ENCODE measurements at places on chromosomes 16 and 17. TPM values are rescaled to one million over a fixed set of nuclear protein-coding genes. Genes with fewer than 3 reads are reported as not detected.

Gene SRL
- total RNA-seq, result not detected

Gene AURKB
- 72.3 TPM for total RNA-seq

Gene IRX5
- not detected for total RNA-seq

Gene NXPH3
- total RNA-seq, result 0.26 TPM

Gene PLA2G10
- 0.22 TPM for total RNA-seq

Gene CD19
- not detected for total RNA-seq

Gene KAT2A
- not detected for total RNA-seq

Gene TEX19
- total RNA-seq, result 1.2 TPM

Gene SLC9A5
- 1.1 TPM for total RNA-seq

Gene TM4SF5
- total RNA-seq, result not detected

Gene SMIM36
- not detected for total RNA-seq

Gene SERPINF2
- 2.2 TPM for total RNA-seq

GRCh38 chr16:11347831-11348230 is 2.6 kb downstream of the RMI2 start:
- no peaks in the 10 kb centered on the region for H3K27me3 ChIP-seq
- peak; percentile 53 for DNase-seq
- H3K4me3 ChIP-seq, result no peak overlapping the region
- H3K36me3 ChIP-seq, result no peaks in the 10 kb centered on the region
- peak overlapping the region; percentile 99 for H3K27ac ChIP-seq

DNA sequence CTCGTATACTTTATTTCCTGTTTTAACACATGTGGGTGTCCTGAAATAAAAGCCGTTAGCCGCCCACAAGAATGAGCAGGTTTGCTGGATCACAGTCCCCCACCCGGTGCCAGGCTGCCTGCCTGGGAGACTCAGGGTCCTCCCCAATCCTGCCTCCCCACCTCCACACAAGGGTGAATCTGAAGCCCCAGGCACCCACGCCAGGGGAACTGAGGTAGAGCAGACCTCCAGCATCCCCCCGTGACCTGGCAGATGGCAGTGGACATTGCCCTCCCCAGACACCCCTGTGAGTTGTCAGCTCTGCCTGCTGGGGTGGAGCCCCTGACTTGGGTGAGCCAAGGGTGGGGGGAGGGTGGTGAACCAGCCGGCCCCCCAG is 114.8 kb downstream of the METRNL start:
- H3K4me3 ChIP-seq, result no peak overlapping the region
- DNase-seq, result no peak
- H3K27ac ChIP-seq, result no peak overlapping the region
- no peaks in the 10 kb centered on the region for H3K36me3 ChIP-seq
- no peaks in the 10 kb centered on the region for H3K27me3 ChIP-seq

DNA sequence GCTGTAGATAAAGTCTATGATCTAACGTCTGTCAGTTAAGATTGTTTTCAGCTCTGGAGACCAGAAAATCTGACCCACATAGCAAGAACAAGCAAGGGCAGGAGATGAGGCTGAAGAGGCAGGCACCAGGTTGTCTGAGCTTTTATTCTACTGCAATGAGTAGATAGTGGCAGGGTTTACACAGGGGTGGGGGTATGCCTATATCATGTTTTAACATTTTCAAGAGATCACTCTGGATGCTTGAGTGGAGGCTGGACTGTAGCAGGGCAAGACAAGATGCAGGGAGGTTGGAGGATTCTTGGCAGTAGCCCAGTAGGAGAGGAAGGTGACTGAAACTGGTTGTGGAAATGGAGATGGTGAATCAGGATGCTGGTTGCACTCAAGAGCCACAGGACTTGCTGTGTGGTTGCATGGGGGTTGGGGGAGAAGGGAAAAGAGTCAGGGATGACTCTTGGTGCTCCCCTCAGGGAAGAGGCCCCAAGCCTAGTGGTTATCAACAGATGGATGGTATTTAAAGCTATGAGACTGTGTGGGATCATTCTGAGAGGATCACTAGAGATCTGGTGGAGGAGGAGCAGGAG is 143.1 kb upstream of the KCNJ18 start:
- peaks cover 5% of the 10 kb centered on the region for H3K36me3 ChIP-seq
- H3K4me1 ChIP-seq, result peaks cover 16% of the 10 kb centered on the region
- H3K27ac ChIP-seq, result no peak overlapping the region
- DNase-seq, result peak; percentile 40

DNA sequence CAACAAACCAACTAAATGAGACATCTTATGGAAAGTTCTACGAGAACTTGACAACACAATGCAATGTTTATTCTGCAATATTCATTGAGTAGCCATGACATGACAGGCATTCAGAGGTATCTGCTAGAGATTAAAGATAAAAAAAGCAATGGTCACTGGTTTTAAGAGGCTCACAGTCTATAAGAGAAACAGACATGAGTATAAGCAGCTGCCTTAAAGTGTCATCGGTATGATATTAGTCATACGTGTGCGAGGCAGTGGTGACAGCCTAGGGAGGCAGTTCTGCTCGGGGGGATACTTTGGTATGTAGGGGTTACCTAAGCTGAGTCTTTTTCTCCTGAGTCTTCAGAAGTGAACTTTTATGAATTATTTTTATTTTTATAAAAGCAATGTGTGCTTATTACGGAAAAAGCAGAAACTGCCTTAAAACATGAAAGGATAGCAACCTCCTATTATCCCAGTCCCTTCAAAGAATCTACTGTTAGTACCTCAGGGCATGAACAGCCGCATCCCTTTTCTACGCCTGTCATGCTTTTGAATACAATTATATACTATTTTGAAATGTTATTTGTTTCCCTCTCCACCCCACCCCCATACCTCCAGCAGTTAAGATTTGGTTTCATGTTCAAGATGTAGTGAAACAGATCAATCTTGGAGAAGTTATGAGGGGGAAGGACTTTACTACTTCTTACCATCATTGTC is 7.7 kb downstream of the ST6GALNAC1 start:
- no peaks in the 10 kb centered on the region for H3K27me3 ChIP-seq
- H3K4me3 ChIP-seq, result no peak overlapping the region
- DNase-seq, result peak; percentile 25
- no peak overlapping the region for H3K27ac ChIP-seq

- DNase-seq, result peak; percentile 82
- no peaks in the 10 kb centered on the region for H3K36me3 ChIP-seq
- peaks cover 18% of the 10 kb centered on the region for H3K4me1 ChIP-seq
- peak overlapping the region; percentile 84 for H3K27ac ChIP-seq
- no peak overlapping the region for H3K4me3 ChIP-seq
Measured at GRCh38 chr17:43434902-43435319, 36.1 kb downstream of the ARL4D start.

- H3K4me3 ChIP-seq, result no peak overlapping the region
- no peak overlapping the region for H3K27ac ChIP-seq
- no peaks in the 10 kb centered on the region for H3K27me3 ChIP-seq
- DNase-seq, result no peak
Measured at GRCh38 chr16:66299349-66299748, 67.1 kb upstream of the CDH5 start.

DNA sequence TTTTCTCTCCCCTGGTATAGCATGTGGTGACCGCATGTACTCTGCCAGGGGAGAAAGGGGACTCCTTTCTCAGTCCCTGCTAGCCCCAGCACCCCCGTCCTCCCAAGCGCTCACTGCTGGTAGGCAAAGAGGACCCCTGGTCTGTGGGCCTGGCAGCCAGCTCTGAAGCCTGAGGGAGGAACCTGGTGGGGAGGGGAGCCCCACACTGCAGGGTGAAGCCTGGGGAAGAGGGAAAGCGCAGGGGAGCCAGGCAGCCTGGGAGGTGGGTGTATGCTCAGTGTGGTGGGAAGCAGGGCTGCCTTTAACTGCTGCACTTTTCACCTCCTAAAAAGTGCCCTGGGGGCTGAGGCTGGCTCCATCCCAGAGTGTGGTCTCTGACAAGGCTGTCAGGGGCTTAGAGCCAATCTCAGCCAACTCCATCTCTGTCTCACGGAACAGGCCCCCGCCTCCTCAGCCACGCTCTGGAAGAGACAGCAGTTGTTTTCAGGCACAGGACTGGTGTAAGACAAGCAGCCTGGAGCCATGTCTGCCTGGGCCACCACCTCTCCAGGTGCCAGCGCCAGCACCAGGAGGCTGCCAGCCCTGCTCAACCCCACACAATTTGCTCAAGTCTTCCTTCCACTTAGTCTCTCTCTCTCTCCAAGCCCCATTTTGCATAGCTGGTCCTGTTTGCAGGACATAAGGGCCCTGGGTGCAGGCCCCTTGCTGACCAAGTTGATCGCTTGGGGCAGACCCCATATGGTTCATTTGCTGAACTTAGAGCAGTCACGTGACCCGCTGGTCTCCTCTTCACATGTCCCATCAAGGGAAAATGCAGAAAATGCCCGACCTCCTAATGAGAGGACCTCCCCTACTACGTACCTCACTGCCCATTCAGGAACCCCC is 14.7 kb upstream of the TBX2 start:
- no peak for DNase-seq
- no peaks in the 10 kb centered on the region for H3K4me1 ChIP-seq
- no peaks in the 10 kb centered on the region for H3K36me3 ChIP-seq
- H3K27me3 ChIP-seq, result no peaks in the 10 kb centered on the region

GRCh38 chr17:38562903-38563302 is 42.8 kb downstream of the SRCIN1 start:
- no peaks in the 10 kb centered on the region for H3K4me1 ChIP-seq
- no peaks in the 10 kb centered on the region for H3K27me3 ChIP-seq
- no peak overlapping the region for H3K27ac ChIP-seq
- H3K4me3 ChIP-seq, result no peak overlapping the region

- peak; percentile 26 for DNase-seq
- H3K36me3 ChIP-seq, result no peaks in the 10 kb centered on the region
- H3K27ac ChIP-seq, result no peak overlapping the region
- H3K27me3 ChIP-seq, result peaks cover 12% of the 10 kb centered on the region
- H3K4me1 ChIP-seq, result no peaks in the 10 kb centered on the region
Measured at GRCh38 chr17:55898195-55898594, 147.3 kb downstream of the PCTP start.

- peaks cover 13% of the 10 kb centered on the region for H3K36me3 ChIP-seq
- H3K27ac ChIP-seq, result peak overlapping the region; percentile 69
- peak; percentile 42 for DNase-seq
- peak overlapping the region; percentile 96 for H3K4me3 ChIP-seq
Measured at GRCh38 chr17:7237761-7238419, 1.4 kb downstream of the PHF23 start.

DNA sequence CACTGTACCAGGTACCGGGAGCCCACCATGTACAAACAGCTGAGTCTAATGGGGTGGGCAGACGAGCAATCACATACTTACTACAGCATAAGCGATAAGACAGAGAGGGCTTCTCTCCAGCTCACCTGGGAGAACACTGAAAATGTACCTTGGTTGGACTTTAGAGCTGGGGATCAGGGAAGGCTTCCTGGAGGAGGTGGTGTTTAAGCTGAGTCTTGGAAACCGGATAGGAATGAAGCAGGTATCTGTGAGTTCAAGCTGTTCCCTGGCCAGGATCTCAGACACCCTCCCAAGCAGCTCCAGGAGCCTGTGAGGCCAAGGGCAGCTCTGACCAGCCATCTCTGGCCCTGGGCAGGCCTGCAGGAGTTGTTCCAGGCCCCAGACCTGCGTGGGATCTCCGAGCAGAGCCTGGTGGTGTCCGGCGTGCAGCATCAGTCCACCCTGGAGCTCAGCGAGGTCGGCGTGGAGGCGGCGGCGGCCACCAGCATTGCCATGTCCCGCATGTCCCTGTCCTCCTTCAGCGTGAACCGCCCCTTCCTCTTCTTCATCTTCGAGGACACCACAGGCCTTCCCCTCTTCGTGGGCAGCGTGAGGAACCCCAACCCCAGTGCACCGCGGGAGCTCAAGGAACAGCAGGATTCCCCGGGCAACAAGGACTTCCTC is 8.0 kb upstream of the SERPINF1 start:
- no peak overlapping the region for H3K27ac ChIP-seq
- H3K27me3 ChIP-seq, result no peaks in the 10 kb centered on the region
- no peak overlapping the region for H3K4me3 ChIP-seq
- no peak for DNase-seq
- no peaks in the 10 kb centered on the region for H3K36me3 ChIP-seq
- peaks cover 14% of the 10 kb centered on the region for H3K4me1 ChIP-seq

GRCh38 chr16:72241930-72242329 is 70.0 kb upstream of the PMFBP1 start:
- DNase-seq, result peak; percentile 62
- no peak overlapping the region for H3K4me3 ChIP-seq
- no peaks in the 10 kb centered on the region for H3K36me3 ChIP-seq
- H3K27me3 ChIP-seq, result no peaks in the 10 kb centered on the region
- H3K27ac ChIP-seq, result no peak overlapping the region
- peaks cover 2% of the 10 kb centered on the region for H3K4me1 ChIP-seq

DNA sequence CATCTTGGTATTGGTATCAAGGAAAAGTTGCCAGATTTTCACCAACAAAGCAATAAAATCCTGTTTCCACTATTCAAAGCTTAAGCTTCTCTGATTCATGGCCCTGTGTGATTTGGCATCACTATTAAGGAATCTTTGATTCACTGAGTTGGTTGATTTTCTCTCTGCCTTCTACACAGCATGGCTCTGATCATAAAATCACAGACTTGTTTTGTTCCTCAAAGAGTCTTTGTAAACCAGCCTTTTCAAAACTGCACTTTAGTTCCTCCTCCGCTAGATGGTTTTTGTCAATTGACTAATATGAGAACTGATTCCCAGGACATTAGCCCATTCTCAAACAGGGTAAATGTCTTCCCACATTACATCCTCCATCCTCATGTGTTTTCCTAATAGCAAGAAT is 197.6 kb downstream of the DNAH9 start:
- no peaks in the 10 kb centered on the region for H3K4me1 ChIP-seq
- H3K36me3 ChIP-seq, result no peaks in the 10 kb centered on the region
- H3K4me3 ChIP-seq, result no peak overlapping the region
- H3K27me3 ChIP-seq, result no peaks in the 10 kb centered on the region

DNA sequence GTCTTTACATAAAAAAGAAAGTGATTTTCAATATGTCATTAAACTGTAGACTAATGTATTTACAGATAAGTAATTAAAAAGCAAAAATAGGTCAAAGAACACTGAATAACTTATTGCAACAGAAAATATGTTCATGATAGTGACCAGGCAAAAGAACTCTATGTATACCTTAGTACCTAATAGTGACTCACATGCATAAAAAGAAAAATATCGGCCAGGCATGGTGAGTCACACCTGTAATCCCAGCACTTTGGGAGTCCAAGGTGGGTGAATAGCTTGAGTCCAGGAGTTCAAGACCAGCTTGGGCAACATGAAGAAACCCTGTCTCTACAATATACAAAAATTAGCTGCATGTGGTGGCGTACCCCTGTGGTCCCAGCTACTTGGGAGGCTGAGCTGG is 33.0 kb upstream of the TOM1L1 start:
- no peak overlapping the region for H3K27ac ChIP-seq
- H3K4me3 ChIP-seq, result no peak overlapping the region
- peak; percentile 44 for DNase-seq

All from PC-3 (cell line).